GM13977 (cell line): ENCODE measurements at places on chromosomes 6 and 20.
A peak's percentile ranks its signal among the peaks of the same experiment; 100 is the strongest.

DNA sequence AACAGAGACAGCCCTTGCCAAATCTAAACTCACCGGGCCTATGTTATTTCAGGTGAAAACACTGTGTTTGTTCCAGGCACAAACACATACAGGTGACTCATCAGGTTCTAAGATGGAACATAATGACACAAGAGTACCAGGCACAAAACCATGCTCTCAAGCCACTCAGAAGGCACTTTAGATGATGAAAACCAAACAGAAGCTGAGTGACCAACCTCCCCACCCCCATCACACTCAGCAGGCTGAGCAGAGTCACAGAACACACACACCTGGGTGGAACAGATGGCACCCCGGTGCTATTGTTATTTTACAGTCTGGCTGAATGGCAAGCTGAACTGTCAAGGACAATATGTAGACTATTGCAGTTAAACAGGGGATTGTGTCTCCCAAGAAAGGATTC lies 20.6 kb upstream of the NKX2-2 start:
- no peak for DNase-seq

DNA sequence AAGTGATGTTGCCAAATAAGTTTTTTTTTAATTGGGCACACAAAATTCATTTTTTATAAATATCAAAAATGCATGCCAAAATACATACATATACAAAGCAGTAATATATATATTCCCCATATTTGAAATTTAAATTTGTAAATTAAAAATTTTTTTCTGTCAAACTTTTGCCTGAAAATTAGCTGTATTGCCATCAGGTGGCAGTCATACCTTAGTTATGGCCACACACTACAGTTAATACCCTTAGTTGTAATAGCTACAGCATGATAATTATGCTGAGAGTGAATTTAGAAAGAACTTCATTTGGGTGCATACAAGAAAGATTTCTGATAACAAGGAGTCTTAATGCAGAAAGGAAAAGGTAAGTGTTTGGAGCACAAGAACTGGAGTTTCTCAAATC lies 46.2 kb upstream of the SDHAF4 start:
- DNase-seq, result peak; percentile 19

GRCh38 chr20:47609001-47609400 lies 107.3 kb downstream of the NCOA3 start:
- no peak for DNase-seq

DNA sequence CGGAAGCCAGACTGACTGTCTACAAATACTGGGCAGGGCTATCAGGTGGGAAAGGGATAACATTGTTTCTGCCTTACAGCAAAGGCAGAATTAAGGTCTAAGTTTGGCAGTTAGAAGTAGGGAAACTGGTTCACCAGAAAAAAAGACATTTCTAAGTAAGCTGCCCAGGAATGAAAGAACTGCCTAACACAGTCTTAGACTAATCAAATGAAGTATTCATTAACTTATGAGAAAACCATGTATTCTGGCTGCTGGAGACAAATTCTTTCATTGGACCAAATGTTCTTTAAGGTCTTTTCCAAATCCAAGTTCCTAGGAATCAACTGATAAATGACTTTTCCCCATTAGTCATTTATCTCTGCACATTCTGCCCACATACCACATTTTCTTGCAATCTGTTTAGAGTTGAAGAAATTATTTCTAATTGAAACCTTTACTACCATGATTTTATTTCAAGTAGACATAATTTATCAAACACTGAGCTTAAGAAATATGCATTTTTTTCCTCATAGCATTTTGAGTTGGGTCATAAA lies 120.3 kb upstream of the OGFRL1 start:
- no peak for DNase-seq

DNA sequence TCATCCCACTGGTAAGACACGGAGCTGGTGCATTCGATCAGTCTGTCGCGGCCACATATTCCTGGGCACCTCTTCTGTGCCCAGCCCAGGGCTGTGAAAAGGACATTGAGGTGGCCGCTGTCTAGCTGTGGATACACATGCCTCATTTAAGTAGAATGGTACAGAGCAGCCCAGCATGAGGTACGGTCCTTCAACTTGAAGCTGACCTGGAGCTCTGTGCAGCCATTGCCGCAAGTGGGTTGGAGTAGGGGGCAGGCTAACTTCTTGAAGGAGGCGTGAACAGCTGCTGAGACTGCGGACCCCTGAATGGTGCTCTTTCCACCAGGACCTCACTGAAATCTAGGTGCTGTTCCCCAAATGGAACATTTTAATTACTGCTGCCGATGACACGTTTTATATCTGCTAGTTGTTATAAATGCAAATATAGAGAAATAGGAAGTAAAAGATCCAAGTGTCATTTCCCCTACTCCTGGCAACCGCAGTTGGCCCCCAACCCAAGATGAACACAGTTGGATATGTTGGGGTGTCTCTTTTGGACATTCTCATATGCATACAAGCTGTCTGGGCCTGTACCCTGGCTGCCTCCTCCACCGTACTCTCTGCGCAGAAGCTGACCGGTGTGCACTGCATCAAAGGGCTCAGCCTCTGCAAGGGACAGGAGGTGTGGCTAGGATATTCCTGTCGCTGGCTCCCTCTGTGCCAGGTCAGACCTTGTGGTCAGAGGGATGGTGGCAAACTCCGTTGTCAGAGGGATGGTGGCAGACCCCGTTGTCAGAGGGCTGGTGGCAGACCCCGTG lies 86.1 kb downstream of the CDC5L start:
- DNase-seq, result no peak
